CD4-positive, alpha-beta T cell treated with Interleukin-17A for 1 hour (primary cell): ENCODE measurements at places on chromosomes 7 and 10.

GRCh38 chr7:143120691-143121405, 11.0 kb upstream of the PIP start:
- DNase-seq = no peak

GRCh38 chr10:36443233-36443632, 682.2 kb upstream of the ANKRD30A start:
- DNase-seq = no peak

DNA sequence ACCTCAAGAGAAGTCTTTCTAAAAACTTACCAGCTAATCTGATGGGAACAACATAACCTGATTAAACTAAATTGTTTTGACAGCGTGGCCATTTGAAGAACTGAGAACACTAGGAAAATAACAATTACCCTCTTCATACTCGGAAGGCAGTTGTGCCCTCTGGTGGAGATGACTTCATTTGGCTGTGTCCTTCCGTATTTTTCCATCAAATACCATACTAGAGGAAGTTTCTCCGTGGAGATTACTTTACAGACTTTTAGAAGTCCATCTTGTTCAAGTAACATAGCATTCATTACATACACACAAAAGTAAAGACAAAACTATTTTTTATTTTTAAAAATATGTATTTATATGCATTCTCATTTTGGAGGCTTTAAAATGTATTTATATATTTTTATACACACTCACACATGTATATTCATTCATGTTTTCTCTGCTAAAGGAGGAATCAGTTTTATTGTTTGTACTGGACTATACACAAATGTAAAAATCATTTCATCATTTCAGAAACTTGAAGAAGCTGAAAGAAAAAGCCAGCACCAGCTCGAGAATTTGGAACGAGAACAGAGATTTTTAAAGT, 25.2 kb downstream of the SMNDC1 start:
- DNase-seq = peak; percentile 68

GRCh38 chr7:29086545-29086944, 59.8 kb downstream of the CPVL start:
- DNase-seq = no peak

DNA sequence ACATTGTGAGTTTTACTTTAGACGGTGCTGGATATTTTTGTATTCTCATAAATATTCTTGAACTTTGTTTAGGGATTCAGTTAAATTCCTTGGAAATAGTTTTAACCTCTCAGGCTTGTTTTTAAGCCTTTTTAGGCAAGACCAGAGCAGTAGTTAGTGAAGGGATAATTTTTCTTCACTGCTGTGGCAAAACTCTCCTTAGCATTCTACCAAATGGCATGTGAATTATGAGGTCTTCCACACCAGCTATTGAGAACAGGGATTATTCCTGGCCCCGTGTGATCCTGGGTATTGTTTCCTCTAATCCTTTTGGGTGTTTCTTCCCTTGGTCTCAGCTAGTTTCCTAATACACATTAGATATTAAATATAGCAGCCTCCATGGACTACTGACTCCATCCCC, 46.2 kb downstream of the CCDC71L start:
- DNase-seq = no peak

DNA sequence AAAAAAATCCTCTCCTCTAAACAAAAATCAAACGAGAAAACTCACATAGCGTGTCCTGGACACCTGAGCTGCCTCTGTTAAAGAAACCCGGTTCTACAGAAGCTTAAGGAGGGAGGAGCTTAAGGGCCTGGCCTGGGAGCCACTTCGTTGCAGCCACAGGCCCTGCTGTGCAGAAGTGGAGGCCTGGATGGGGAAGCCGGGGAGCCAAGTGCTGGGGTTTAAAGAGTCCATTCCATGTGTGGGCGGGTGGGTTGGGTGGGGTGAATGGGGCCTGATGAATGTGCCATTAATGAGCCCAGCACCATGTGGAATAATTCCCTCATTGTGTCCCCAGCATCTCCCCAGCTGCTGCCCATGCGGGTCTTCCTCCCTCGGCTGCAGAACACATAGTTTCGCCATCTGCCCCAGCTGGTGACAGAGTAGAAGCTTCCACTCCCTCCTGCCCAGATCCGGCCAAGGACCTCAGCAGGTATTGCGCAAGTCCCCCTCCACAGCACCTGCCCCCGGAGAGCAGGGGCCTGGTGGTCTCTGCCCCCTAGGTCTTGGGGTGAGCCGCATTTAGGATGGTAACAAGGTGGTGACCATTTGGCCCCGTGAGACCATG, 127.8 kb upstream of the BTBD16 start:
- DNase-seq = no peak

DNA sequence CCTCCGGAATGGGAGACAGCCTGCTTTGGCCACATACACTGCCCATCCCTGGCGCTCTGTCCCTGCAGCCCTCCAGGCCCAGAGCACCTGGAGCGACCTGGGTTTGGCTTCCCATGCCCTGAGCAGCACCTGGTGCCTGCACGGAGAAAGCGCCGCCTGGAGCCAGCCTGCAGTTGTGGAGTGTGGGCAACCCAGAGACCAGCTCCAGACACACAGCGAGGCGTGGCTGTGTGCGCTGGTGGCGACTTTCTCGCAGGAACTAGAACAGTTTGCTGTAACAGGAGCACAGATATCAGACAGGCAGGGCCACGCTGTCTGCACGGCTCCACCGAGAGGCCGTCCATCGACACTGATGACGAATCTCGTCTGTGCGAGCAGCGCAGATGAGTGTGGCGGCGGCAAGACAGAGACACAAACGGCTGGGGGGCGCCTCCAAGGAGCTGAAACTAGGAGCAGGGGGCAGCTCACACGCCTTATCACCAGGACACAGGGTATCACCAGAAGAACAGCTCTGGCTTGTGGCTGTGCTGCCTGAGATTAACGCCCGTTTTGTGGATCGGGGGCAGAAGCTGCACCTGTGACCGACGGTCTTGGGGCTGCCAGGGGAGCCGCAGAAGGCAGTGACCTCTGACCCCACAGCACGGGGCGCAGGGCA, 275.3 kb downstream of the DNAJB6 start:
- DNase-seq = no peak

- DNase-seq = no peak
Measured at GRCh38 chr10:5951167-5951711, 26.1 kb downstream of the IL15RA start.

DNA sequence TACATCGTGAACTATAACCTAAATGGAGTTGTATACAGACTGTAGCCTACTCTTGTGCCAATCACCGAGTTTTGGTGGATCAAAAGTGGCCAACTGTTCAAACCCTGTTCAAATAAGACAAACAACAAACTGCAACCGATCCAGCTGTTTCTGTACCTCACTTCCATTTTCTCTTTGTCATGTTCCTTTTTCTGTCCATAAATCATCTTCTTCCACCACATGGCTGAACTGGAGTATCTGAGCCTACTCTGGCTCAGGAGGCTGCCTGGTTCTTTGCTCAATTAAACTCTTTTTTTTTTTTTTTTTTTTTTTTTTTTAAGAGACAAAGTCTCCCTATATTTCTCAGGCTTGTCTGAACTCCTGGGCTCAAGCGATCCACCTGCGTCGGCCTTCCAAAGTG, 59.0 kb upstream of the NPVF start:
- no peak for DNase-seq

DNA sequence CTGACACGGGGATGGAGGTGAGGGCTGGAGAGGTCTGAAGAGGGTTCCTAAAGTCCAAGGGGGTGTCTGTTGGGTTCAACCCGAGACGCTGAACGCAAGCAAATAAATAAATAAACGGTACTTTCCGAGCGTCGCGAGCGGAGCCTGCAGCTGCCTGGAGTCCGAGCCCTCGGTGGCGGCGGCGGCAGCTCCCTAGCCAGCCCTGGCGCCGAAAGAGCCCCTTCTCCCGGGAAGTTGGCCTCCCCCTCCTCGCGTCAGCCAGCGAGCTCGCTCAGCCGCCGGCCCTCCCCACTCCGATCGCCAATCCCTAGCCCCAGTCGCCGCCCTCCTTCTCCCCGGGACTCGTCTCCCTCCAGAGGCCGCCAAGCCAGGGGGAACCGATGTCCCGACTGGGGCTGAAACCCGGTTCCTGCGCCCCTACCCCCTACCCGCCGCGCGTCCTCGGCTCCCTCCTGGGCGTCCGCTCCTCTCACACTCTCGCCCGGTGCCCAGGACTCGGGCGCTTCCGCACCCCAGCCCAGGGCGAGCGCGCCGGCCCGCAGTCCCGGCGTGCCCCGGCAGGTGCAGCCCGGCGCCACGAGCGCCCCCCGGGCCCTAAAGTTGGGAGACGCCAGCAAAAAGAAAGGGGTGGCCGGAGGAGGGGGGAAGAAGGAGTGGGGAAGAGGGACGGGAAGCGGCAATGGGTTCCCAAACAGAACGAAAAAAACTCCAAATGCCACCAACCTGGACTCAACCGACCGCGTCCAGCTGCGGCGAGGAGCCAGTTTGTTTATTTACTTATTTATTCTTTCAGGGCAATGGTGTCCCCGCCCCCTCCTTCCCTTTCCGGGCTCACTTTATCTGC, at the start of gene GFRA1:
Gene GFRA1 (minus strand): TSS at position 767 of the 844 bp plus-strand sequence. CDS start 1,177 bp downstream, outside the sequence.
- no peak for DNase-seq

DNA sequence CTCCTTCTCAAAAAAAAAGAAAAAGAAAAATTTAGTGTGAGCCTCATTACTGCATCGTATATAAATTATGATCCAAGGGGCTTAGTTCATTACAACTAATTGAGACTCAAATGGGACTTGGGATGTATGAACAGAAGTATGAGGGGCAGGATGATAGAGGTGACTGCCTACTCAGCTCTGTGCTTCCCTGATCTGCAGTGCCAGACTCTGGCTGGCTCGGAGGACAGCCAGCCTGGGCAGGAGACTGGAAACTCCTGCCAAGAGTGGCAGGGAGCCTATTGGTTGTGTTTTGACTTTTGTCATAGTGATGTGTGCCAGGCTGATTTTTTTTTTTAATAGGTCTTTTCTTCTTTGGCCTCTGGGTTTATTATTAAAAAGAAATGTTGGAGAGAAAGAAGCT, 73.8 kb upstream of the GTF2IRD1 start:
- no peak for DNase-seq

GRCh38 chr10:125629758-125630376, 53.1 kb downstream of the TEX36 start:
- no peak for DNase-seq

DNA sequence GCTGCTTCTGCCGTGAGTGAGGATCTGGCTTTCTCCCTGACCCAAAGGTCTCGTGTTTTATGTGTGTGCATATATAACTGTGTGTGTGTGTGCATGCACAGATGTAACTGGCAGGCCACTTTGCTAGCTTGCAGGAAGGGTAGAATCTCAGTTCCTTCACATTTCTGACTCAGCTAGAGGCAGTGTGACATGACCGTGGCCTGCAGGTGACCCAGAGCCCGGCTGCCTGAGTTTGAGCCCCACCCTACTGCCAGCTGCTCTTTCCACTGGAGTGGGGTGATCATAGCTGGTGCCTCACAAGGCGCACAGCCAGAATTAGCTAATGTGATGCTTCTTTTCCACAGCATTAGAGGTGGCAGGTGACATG, 9.3 kb upstream of the MYL7 start:
- no peak for DNase-seq

GRCh38 chr10:6153845-6154244, 48.9 kb upstream of the PFKFB3 start:
- DNase-seq = no peak

DNA sequence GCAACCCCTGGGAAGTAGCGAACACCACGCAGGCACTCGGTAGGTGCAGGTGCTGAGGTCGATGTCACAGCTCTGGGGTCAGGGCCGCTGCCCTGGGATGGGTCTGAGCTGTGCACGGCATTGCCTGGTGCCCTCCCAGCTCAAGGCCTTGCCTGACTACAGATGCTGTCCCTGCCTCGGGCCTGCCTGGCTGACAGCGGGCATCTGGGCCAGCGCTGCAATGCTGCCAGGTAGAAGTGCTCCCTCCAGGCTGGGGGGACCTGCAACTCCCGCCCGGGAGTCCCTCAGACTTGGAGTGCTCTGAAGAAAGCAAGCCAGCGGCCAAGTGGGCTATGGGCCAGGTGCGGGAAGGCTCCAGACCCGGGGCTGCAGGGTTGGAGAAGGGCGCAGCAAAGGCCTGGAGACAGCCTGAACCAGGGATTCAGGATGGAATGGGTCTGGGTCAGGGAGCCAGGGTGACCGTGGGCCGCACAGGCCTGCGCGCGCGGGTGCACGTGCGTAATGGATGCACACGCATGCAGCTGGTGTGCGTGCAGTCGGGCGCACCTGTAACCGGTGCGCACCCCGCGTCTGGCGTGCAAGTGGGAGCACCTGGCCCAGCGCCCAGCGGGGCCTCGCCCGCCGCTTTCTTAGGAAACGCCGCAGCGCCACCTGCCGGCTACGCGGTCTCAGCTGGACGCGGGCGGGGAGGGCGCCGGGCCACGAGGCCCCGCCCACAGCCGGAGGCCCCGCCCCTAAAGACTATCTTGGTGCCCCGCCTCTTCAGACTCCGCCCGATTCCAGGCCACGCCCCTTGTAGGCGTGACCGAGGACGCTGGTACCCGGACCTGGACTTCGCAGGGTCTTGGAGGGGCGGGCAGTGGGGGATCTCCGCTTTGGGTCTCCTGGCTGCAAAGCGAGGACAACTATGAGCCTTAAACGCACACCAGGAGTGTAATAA, 46.7 kb downstream of the MICALL2 start:
- peak; percentile 88 for DNase-seq

GRCh38 chr7:114989531-114989930, 67.6 kb downstream of the MDFIC start:
- no peak for DNase-seq

DNA sequence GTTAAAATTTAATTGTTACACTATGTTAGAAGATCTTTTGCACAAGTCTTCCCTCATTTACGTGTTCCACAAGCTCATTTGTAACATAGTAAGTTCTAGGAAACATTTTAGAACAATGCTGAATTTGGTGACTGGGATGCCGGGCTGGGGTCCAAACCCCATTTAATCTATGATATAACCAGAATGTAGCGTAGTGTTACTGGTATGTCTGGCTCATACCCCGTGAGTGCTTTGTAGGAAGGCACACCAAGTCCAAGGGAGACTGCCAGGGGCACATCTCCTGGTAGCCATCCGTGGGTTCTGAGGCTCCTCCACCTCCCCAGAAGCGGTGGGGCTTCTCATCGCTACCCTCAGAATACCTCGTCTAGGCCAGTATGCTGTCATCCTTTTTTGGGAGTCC, 21.3 kb upstream of the TMEM236 start:
- no peak for DNase-seq

GRCh38 chr10:14562218-14563075, 212.2 kb downstream of the FAM107B start:
- DNase-seq = peak; percentile 61

DNA sequence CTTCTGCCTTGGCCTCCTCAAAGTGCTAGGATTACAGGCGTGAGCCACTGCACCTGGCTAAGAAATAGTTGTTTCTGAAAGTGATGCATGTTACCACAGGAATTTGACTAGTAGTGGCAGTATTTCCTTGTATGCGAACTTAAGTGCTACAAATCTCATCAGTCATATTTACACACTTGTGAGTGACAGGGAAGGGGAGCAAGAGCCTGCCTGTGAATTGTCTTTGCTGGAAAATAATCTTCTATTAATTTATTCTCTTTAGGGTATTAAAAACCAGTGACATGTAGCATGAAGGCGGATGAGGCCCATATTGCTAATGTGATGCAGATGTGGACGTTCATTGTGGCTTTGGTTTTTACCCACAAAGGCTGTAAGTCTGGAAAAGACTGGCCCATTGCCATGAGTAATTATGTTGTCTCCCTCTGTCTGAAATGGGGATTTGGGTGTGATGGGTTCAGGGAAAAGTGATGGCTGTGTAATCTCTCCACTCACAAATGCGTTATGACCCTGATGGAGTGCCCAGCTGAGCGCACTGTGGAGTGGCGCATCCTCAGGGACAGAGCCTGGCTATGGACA, 97.6 kb downstream of the CCNY start:
- no peak for DNase-seq

- DNase-seq = no peak
Measured at GRCh38 chr7:47932466-47933037, 15.7 kb downstream of the PKD1L1 start.
